SIG-M5 (cell line): ENCODE measurements at places on chromosomes 3 and 15.

- no peak for DNase-seq
These were observed 6.6 kb downstream of the SOX2 start for GRCh38 chr3:181718369-181718768.

- no peak for DNase-seq
These were observed 31.7 kb downstream of the EDC3 start for GRCh38 chr15:74664028-74664616.

DNA sequence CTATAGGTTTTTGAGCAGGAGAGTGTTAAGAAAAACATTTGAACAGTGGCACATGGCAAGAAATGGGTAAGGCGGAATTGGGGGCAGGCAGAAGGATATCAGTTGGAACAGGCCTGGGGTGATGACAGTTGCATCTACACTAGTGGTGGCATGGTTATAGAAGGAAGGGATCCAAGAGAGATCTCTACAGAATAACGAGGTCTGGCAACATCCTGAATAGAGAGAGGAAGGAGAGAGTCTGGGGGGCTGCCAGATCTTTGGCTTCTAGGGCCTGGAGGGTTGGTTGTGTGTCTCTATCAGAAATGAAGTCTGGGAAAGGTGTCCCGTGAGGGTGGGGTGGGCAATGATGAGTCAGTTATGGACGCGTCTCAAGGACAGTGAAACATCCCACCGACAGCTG is 26.3 kb downstream of the FSTL1 start:
- DNase-seq, result no peak

- no peak for DNase-seq
These were observed 13.0 kb downstream of the LIPC start for GRCh38 chr15:58444658-58445332.

GRCh38 chr15:42491539-42492225 is 741 bp upstream of the ZNF106 start:
- DNase-seq, result no peak

DNA sequence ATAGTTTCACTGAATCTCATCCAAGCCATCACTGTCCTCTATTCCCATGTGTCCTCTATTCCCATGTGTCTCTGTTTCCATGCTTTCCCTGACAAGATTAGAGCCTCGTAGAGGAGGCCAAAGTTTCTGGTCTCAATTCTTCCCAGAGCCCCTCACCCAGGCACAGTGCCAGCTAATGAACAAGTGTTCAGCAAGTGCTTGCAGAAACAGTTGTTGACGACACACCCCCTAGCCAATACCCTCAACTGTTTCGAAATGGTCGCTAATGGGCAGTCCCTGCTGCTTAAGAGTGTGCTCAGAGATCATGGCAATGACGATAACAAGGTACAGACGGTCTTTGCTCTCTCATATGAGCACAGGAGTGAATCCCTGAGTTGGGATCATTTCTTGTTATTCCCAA is 73.4 kb downstream of the FAM174B start:
- DNase-seq, result no peak
